ENCODE measurements at places on chromosomes 4 and X.

- no peak for DNase-seq
Observed at GRCh38 chrX:134526399-134526798, 66.4 kb downstream of the HPRT1 start.

- no peak for DNase-seq
Observed at GRCh38 chr4:15562623-15563022, 92.5 kb downstream of the FBXL5 start.

- DNase-seq: no peak
Observed at GRCh38 chr4:74755486-74755885, 38.8 kb downstream of the BTC start.

- DNase-seq: no peak
Observed at GRCh38 chr4:114334884-114335330, 263.7 kb upstream of the UGT8 start.

GRCh38 chr4:38634047-38634759, 29.8 kb upstream of the KLF3 start:
- no peak for DNase-seq

- no peak for DNase-seq
Observed at GRCh38 chr4:95263391-95263790, 285.4 kb downstream of the UNC5C start.

- no peak for DNase-seq
Observed at GRCh38 chrX:155938132-155938531, 57.0 kb downstream of the VAMP7 start.

DNA sequence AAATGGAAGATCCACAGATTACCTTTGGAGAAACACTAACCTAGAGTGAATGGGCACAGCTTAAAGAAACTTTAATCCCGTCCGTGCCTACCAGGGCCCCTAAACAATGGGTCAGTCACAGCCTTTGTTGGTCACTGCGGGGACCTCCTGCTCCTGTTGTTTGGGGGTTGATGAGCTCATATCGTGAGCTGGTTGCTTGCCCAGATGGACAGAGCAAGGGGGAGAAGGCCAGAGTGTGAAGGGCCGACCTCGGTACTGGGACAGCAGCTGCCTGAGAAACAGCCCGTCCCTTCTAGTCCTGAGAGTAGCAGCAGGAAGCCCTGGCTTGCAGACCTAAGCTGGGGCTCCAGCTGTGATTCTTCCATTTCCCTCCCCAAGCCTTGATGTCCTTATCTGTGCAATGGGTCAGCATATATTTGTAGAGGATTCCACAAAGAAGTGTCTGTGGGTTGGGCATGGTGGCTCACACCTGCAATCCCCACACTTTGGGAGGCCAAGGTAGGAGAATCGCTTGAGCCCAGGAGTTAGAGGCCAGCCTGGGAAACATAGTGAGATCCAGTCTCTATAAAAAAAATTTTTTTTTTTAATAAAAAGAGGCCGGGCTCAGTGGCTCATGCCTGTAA, 69.6 kb upstream of the SLC34A2 start:
- DNase-seq: no peak

GRCh38 chr4:65393078-65393477, 277.2 kb downstream of the EPHA5 start:
- DNase-seq: no peak

DNA sequence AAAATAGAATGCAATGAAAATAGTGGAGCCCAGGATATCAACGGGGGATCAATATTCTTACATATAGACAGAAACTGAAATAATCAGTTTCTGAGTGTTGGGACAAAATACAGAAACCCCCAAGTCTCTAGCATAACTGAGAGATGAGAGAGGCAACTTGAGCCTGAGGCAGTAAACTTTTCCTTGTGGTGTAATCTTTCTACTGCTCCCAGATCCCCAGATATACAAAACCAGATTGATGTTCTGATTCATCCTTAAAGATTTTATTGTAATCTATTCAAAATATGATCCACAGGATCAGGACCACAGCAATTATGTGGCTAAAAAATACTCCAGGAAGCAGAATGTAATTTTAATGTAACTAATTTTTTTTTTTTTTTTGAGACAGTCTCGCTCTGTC, 2282.6 kb downstream of the ARAP2 start:
- no peak for DNase-seq

DNA sequence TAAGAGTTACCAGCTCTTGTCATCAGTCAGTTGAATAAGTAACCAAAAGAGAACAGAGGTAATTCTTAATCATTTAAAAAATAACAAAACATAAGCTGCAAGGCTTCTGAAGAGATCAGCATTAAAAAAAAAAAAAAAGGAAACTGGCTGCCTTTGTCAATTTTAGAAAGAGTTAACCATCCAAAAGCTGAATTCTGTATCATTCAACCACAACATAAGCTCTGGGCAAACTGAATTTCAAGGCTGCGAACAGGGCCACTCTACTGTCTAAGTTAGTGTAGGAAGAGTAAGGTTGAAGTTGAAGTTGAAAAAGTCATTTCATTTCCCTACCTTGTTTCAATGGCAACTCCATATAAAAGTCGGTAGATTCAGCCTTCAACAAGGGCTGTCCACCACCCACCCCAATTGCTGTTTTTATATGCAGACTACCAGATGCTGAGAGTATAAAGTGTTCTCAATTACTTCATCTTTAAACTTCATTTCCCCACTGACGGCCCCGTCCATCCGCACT, 1.1 kb upstream of the LIN54 start:
- DNase-seq: no peak

DNA sequence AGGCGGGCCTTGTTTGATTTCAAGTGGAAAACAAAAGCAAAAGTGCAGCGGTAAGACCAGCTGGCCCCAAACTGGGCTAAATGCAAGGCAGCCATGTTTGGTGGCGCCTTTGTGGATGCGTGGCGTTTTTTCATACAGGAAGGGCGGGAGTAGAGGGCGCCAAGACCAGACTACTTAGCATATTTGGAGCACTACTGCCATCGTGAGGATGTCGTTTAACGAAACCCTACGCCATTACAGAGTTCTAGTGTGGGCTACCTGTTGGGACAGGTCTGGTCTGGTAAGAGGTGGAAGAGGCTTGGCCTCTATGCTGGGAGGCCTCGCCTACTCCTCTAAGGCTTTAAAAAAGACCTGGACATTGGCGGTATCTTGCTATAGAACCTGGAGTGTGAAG, 230.7 kb upstream of the STK26 start:
- peak; percentile 94 for DNase-seq

- DNase-seq: no peak
Observed at GRCh38 chr4:2322841-2323240, 60.9 kb upstream of the MXD4 start.

- no peak for DNase-seq
Observed at GRCh38 chrX:14032406-14032805, 2.7 kb upstream of the GEMIN8 start.

- no peak for DNase-seq
Observed at GRCh38 chrX:26909728-26910127, 553.4 kb downstream of the PPP4R3C start.

DNA sequence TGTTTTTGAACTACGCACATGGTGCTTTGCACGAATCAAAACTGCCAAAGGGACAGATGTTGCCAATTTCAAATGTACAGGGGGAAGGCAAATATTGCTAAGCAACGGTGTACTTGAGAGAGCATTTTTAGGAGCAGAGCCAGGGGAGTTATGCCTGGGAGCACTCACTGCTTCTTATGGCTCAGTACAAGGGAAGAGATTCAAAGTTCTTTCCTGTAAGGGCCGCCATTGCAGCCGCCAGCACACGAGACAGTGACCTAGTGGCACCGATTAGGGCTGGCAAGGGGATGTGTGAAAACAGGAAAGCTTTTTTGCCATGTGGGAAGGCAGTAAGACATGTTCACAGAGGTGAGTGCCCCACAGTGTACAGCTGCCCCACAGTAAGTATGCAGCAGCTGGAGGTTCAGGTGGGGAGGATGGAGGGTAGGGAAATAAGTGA, 133.8 kb downstream of the AFF1 start:
- no peak for DNase-seq

GRCh38 chrX:149392921-149393320, 112.2 kb downstream of the IDS start:
- no peak for DNase-seq

GRCh38 chr4:81756973-81757372, 285.3 kb upstream of the RASGEF1B start:
- DNase-seq: no peak

DNA sequence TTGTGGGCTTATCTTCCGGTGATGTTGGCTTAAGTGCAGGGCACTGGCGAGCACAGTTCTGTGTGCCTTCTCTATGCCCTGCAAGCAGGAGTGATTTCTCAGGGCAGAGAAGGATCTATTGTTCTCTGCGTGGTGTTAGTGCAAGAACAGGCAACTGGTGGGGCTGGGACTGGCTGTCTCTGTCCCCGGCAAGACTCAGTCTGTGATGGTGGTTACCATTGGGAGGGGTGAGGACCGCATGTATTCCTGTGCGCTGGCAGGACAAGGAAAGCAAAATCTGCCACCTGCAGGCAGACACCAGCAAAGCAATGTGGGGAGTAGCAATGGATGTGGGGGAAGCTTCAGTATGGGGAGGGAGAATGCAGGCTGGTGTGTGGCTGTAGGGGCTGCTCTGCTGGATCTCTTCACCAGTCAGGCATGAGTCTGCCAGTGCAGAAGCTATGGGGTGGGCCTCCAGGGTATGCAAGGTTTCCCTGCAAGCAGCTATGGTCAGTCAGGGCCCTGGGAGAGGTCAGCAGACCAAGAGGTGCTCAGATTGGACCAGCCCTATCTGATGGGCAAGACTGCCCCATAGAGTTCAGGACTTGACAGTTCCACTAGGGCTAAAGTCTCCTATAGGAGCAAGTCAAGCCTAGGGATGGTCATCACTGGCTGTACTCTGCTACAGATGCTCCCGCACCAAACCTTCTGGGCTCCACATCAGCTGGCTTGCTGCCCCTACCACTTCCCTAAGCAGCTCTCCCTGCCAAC, 16.8 kb downstream of the PF4 start:
- peak; percentile 16 for DNase-seq

GRCh38 chr4:123359449-123360315, 36.9 kb upstream of the SPRY1 start:
- no peak for DNase-seq

GRCh38 chrX:20399728-20400414, 133.2 kb upstream of the RPS6KA3 start:
- DNase-seq: no peak

GRCh38 chr4:25486171-25486570, 109.1 kb downstream of the ANAPC4 start:
- DNase-seq: no peak

GRCh38 chr4:55038176-55038890, 87.1 kb downstream of the KDR start:
- no peak for DNase-seq

GRCh38 chr4:128603081-128603480, 206.4 kb upstream of the JADE1 start:
- DNase-seq: no peak

DNA sequence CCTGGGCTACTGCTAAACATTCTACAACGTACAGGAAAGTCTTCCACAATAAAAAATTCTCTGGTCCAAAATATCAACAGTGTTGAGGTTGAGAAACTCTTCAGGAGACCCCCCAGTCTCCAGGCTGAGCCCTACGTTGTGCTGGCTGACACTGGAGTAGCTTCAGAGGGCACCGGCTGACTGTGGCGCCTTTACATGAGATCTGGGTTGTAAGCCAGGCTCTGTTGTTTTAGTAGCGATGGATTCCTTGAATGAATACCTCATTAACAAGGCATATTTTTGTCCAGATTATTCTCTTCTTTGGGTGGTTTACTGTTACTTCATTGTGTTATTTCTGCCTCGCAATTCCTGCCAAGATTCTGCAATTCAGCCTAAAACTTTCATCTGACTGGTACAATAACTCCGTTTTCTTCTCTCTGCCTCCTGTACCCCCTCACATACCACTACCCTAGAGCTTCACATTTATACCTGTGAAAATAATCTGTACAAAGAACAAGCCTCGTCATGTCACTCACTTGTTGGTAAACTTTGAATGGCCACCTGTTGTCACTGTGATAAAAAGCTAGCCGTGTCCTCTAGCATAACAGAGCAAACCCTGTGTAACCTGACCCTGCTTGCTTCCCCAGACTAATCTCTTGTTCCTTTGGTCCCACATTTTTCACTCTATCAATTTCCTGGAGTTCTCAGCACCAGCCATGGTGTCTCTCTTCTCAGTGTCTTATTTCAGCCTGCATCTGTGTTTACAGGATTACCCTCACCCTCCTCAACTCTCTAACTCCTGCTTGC, 1476.1 kb upstream of the TENM3 start:
- no peak for DNase-seq

DNA sequence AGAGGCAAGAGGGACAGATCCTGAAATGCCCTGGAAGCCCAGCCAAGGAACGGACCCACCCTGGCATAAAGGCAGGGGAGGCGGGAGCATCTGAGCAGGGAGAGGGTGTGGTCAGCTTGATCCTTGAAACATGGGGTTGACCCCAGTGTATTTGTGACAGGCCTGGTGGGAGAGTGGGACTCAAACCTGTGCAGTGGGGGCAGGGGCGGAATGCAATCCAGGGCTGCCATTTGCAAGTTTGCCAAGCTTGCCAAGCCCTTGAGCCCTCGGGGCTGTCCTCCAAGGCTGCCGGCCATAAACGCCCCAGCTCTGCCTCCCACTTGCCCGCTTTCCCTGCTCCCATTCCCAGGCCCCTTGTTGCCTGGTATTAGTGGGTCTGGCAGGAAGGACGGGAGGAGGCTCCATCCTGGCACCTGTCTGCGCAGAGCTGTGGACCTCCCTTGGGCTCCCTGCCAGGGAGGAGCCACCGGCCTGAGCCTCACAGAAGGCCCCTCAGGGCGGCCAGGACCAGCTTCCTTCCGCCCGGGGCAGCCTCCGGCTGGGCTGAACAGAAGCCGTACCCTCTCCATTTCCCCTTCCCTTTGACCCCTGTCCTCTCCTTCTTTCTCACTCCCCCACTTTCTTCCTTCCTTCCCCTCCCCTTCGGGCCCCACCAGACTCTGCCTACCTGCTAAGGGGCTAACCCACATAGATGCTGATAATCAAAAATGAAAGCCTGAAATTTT, 661 bp downstream of the S100P start:
- DNase-seq: no peak

DNA sequence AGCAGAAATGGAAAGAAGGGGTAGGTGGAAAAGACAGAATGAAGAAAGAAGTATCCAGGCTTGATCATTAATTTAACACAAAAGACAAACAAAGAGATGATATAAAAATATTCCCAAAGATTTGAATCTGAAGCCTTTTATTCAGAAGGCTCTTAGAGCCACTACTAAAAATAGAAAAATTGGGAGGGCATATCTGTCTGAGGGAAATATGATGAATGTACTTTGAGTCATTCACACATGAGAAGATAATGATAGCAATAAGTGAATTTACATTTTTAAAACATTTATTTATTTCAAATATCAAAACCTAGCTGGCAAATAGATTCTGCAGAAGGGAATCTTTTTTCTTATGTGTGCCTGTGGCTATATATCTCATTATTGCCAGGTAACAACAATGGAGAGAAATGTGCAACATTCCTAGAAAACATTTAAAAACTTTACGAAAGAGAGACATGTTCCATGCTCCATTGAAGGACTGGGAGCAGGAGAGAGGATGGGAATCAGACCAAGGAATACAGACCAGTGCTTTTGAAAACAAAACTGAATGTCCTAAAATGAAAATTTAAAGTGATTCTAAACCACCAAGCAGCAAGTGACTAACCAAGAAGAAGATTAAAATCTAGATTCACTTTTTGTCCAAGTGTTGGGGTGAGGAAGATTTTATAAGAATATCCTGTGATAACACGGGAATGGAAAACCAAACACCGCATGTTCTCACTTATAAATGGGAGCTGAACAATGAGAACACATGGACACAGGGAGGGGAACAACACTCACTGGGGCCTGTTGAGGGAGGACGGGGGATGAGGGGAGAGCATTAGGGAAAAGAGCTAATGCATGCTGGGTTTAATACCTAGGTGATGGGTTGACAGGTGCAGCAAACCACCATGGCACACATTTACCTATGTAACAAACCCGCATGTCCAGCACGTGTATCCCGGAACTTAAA, 41.2 kb downstream of the ANXA5 start:
- DNase-seq: no peak
